NT2/D1 (cell line): ENCODE measurements at places on chromosomes 6 and 20.

DNA sequence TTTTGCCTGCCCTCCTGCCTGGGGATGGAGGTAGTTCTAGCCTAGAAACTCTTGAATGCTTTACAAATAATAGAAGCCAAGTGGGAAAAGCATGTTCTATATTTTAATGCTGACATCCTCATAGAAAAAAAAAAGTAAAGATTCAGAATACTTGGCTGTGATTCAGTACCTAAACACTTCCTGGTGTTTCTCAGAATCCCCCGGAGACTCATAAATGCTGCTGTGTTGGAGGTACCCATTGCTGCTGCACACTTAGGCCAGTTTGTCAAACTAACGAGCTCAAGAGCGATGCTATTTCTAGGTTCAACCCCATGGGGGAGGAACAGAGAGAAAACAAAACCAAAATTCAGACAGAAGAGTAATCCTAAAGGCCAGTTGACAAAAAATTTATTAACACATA, 38.8 kb upstream of the ZFP64 start:
- no peak for DNase-seq

DNA sequence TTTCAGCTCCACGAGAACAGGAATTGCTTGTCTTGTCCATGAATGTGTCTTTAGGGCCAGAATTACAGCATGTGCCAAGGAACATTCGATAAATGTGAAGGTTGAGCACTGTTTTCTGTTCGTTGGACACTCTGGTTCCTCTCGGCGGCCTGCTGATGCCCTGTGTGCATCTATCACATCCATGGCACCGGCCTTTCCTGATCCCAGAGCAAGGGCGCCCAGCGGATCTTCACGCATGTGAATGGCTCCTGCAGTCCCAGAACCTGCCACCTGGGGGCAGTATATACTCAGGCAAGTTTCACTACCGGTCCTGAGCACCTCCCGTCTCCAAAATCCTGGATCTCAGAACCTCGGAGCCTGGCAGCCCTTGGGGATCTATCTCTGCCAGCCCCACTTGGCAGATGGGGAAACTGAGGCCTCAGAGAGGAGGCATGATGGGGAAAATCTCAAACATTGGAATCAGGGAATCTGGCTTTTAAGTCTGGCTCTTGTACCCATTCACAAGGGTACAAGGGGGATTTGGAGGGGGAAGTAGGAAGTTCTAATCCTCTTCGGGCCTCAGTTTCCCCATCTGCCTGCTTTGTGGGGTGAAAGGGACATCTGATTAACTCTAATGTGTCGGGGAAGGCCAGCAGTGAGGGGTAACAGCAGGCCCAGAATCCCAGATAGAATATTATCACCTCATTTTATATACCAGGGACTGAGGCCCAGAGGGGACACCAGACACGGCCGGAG, 4.3 kb upstream of the CEBPB start:
- peak; percentile 83 for DNase-seq

DNA sequence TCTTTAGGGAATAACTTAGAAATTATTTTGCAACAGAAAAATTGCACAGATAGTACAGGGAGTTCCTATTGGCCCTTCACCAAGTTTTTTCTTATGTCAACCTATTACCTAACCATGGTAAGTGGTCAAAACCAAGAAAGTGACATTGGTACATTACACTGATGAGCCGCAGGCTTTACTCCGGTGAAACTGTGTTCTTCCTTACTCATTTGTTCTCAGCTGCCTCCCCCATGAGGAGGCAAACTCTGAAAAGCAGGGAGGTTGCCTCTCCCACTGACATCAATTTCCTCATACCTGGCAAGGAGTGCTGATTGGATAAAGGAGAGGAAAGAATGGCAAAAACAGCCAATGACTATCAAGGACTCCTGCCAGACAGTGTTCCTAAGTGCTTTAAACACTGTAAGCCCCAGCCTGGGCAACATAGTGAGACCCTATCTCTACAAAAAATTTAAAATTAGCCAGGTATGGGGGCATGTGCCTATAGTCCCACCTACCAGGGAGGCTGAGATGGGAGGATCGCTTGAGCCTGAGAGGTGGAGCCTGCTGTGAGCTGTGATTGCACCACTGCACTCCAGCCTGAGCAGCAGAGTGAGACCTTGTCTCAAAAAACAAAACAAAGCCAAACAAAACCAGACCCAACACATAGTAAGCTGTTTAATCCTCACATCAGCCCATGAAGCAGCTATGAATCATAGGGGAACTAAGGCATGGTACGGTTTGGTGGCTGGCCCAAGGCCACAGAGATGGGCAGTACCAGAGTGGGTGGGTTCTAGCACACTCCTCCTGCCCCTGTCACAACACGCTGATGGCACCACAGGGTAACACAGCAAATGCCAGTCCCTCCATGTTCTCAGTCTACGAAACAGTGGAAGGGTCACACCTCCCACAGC, 24.7 kb downstream of the C20orf203 start:
- DNase-seq = no peak

- no peak for DNase-seq
These were observed 248.0 kb downstream of the TTLL2 start for GRCh38 chr6:167572841-167573271.

- DNase-seq = no peak
These were observed 258.5 kb downstream of the KIF16B start for GRCh38 chr20:16314748-16315159.

GRCh38 chr20:59574308-59574707, 30.0 kb upstream of the PHACTR3 start:
- no peak for DNase-seq

DNA sequence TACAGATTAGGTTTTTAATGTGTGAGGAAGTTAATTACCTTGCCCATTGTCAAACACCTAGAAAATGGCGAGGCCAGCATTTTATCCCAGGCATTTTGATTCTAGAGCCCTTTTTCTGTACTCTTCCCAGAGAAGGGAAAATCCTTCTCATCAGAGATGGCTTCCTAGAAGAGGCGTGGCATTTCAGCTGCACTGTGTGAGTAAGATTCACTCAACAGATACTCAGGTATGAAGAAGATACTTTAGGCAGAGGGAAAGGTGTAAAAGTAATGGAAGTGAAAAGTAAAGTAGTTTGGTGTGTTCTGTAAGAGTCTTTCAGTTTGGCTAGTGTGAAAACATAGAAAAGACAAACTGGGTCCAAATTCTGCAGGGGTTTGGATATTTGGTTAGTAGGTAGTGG, 113.8 kb downstream of the MAP3K4 start:
- no peak for DNase-seq

GRCh38 chr6:95546148-95546547, 31.2 kb upstream of the MANEA start:
- no peak for DNase-seq

DNA sequence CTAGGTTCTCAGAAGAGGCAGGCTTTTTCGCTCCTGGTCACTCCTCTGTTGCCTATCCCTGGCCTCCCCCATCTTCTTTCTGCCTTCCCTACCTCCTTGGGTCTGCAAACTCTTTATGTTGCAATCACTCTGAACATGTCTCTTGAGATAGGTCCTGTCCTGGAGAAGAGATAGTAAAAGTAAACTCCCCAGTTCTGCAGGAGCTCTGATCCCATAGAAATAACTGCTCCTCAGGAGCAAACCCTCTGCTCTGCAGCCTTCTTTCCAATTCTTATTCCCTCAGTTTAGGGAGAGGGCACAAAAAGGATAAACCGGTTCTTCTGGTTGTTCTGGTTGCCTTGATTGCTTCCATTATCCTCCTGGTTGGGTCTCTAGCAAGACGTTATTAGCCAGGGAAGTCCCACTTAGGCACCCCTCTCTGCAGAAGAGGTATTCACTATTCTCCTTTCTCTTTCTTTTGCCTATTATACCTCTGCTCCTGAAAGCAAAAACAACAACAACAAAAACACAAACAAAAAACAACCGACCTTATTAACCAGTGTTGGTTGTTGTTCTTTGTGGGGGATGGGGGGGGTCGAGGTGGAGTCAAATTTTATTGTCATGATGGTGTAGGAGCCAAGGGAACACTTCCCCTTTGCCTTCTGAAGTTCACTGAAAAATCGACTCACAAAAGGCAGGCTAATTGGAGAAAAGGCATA, 973 bp downstream of the TRIM38 start:
- no peak for DNase-seq

GRCh38 chr20:50356962-50357782, 153.0 kb upstream of the PTPN1 start:
- DNase-seq = no peak

DNA sequence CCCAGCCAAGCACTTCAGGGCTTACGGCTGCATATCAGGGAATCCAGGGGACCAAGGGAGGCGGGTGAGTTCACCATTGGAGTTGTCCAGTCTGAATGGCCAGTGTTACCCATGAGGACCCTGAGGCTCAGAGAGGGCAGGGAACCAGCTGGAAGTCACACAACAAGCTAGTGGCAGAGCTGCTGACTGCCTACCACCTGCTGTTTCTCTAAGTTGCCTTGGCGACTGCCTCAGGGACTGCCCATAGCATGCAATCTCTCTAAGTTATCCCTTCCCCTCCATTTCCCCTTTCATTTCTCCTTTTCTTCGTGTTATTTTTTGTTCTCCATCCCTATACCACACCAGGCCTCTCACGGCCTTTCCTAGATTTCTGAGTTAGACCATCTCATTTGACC, 71.8 kb upstream of the SIRPA start:
- DNase-seq = no peak

- DNase-seq = peak; percentile 66
These were observed 531.3 kb upstream of the JAG1 start for GRCh38 chr20:11204926-11205768.

DNA sequence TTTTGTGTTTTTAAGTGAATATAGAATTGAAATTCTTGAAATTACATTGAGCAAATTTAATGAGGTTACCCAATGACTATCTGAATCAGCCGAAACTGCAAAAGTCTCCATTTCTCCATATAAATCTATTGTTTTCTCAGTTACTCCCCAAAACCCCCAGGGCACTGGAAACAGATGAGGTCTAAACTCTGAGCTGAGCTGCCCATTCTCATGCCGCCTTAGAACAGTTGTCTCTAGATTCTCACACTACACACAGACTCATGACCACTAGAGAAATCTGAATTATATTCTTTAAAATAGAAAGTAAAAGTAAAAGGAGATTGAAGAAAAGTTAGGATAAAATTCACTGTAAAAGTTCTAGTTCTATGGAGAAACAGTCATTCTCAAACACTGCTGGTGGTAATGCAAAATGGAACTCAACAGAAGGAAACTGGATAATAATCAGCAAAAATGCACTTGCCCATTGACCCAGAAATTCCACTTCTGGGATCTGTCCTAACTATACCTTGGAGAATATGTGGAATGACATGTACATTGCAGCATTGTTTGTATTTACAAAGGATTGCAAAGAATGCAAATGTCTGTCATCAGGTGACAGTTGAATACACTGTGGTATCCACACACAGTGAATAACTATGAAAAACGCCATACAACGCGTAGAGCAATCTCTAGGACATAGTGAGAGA, 125.5 kb downstream of the IPCEF1 start:
- no peak for DNase-seq

- no peak for DNase-seq
These were observed 38.0 kb downstream of the TGM2 start for GRCh38 chr20:38126932-38127621.

GRCh38 chr6:167285077-167285770, 5.9 kb upstream of the UNC93A start:
- no peak for DNase-seq

DNA sequence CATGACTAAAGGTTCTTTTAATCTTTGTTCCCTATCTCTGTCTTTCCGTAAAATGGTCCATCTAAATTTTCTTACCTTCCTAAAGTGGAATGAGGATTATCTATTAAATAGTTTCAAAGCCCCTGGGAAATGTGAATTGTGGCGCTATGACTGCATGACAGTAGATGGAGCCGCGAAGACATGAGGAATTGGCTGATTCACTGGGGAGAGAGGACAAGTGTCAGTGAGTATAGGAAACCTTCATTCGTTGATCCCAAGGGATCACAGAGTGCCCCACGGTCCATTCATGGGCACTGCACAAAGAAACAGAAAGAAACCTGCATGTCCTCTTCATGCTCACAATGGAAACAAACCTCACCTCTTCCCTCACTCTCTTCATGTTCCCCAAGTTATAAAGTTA, 479.3 kb upstream of the BTBD3 start:
- DNase-seq = no peak

GRCh38 chr6:153074761-153075160, 56.3 kb downstream of the RGS17 start:
- no peak for DNase-seq

DNA sequence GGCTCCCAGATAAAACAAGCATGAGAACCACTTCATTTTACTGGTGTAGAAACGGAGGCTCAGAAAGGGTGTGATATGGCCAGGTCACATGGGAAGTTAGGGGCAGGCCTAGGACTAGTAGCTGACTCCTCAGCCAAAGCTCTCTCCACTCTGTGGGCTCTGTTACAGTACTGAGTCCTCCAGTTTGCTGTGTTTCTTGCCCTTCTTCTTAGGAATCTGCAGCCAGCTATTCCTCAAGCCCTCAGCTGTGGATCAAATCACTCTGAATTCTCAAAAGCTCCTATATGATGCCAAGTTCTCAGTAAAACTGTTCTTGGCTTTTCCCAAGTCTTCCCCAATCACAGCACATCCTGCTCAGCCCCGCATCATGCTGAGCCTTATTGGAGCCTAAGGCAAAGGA, 42.5 kb upstream of the ADGRF1 start:
- no peak for DNase-seq

GRCh38 chr6:53828215-53828614, 33.4 kb downstream of the LRRC1 start:
- no peak for DNase-seq

DNA sequence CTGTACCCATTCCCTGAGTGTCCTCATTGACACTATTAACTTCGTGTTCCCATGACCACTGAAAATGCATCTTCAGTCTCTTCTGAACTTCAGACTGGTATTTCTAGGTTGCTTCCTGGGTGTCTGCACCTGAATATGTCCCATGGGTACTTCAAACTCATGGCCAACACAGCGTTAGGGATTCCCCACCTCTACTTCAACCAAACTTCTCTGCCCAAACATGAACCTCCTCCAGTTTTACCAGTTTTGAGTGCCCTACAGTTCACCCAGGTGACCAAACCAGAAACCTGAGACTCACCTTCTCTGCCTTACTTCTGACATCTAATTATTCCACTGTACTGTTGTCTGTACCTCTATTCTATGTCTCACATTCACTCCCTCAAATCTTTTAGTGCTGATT, 99.5 kb upstream of the SUPT3H start:
- no peak for DNase-seq

DNA sequence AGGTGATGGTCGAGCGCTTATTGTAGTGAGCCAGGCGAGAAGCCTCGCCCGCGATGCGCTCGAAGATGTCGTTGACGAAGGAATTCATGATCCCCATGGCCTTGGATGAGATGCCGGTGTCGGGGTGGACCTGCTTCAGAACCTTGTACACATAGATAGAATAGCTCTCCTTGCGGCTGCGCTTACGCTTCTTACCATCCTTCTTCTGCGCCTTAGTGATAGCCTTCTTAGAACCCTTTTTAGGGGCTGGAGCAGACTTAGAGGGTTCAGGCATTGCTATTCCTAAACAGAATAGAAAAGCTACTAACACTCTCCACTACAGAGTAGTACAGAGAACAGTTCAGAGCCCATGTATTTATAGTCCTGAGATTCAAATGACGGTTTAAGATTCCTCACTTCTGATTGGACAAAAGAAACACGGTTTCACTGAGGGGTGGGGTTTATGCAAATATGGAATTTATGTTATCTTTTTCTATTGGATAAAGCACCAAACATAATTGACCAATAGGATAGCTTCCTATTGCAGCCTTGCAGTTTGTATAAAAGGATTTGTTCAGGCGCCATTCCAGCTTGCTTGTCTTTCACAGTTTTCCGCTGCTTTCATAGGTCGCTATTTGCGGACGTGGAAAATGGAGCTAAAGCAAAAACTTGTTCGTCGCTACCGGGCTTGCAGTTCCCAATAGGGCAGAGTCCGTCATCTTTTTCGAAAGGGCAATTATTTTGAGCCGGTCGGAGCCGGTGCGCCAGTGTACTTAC, 43.7 kb upstream of the HFE start:
- peak; percentile 79 for DNase-seq

GRCh38 chr6:158911746-158912480, 88.1 kb downstream of the RSPH3 start:
- DNase-seq = no peak
